Thoracic aorta (tissue), 2 donors: ENCODE measurements at places on chromosomes 12 and 14. TPM values are rescaled to one million over a fixed set of nuclear protein-coding genes. Genes with fewer than 3 reads are reported as not detected.

The SRSF9 gene
- total RNA-seq = 83.5 TPM

The CD163L1 gene
- 2.5 TPM for total RNA-seq

The RIC8B gene
- 27.5 TPM for total RNA-seq

The SIRT4 gene
- total RNA-seq = 0.56 TPM

The NTS gene
- not detected for total RNA-seq

The LTB4R gene
- total RNA-seq = 8.9 TPM

The MYL2 gene
- total RNA-seq = 1.9 TPM

The SLC16A7 gene
- total RNA-seq = 175 TPM

The TAS2R31 gene
- 9.5 TPM for total RNA-seq

The PRMT5 gene
- 27.8 TPM for total RNA-seq

The KRT4 gene
- not detected for total RNA-seq

DNA sequence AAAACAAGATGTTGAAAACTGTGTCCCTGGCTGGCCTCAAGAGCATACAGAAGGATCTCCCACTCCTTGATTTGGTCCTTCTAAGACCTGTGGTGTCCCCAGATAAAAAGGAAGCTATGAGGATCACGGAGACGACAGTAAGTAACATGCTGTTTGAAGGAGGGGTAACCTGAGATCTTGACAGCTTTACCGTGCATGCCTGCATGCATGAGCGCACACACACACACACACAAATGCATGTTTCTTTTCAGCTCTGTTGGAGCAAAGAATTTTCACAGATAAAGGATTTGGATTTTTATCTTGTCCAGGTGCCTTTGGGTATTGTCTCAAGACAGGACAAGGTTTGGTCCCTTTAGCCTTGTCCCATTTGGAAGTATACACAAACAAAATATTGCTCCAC lies 411.6 kb upstream of the CCDC196 start:
- no peak for DNase-seq

- DNase-seq = no peak
Measured at GRCh38 chr12:43964961-43965360, 129.1 kb downstream of the TMEM117 start.

DNA sequence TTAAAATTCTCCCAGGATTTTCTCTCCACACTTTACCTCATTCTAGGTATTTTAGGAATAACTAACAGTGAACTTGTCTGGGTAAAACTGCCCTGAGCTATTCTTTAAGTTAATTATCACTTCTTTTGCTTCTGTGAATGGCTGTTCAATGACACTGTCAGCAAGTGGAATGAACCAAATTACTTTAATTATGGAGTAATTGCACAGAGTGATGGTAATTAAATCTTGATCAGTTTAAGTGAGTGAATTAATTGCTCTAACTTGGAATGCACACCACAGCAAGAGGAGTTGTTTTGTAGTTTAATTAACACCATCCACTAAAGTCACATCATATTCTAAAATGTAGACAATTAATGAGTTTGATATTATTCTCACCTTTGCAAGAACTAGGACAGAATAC lies 36.2 kb upstream of the TMEM260 start:
- DNase-seq = no peak

GRCh38 chr12:42648061-42648460 lies 58.5 kb upstream of the PRICKLE1 start:
- no peak for DNase-seq

- no peak for DNase-seq
Measured at GRCh38 chr12:116863275-116863767, 17.9 kb downstream of the HRK start.

GRCh38 chr14:72563676-72564075 lies 330.2 kb downstream of the DPF3 start:
- DNase-seq = no peak

DNA sequence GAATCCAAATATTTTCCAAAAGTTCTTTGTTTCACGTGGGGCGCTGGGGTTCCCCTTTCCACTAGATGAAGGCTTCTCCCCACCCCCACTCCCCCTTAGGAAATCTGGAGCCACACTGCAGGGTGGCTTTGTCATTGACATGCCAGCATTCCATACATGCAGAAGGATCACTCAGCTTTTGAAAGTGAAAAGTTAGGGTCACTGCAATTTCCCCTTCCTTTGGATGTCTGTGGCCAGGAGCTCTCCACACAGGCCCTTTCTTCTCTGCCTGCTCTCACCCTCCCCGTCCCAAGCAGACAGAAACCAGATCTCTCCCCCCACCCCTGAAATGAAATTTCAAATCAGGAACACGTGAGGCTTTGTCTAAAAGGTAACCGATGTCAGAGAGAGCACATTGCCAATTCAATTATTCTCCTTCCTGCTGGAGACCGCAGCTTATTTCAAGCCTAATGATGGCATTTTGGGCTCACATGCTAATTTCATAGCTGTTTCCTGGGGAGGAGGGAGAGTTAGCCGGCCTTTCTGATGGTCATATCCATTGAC lies 153.9 kb upstream of the RFLNA start:
- no peak for DNase-seq

DNA sequence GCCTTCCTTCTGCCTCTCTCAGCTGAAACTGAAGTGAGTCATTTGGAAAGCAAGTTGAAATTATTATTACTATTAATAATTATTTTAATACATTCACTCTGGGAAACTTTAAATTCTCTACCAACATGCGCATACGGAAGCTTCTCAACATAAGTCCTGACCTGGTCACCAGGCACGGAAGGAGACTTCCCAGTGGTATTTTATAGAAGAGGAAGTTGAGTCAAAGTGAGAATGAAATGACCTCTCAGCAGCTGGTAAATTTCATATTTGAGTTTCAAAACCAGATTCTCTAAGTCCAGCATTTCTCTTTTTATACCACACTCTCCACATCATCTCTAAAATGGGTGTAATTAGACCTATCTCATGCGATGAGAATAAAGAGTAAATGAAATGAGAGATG lies 747.4 kb downstream of the VRK1 start:
- no peak for DNase-seq

DNA sequence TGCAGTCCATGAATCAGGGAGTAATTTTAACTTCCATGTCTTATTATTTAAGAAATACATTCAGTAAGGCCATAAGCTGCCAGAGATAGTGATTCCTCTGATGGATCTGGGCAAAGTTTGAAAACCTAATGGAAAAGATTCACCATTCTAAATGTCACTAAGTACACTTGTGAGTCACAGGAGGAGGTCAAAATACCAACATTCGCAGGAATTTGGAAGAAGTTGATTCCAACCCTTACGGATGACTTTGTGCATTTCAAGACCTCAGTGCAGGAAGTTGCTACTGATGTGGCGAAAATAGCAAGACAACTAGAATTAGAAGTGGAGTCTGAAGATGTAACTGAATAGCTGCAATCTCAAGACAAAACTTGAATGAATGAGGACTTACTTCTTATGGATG lies 69.8 kb downstream of the OSBPL8 start:
- no peak for DNase-seq

- no peak for DNase-seq
Measured at GRCh38 chr12:32049956-32050355, 56.7 kb upstream of the BICD1 start.

- DNase-seq = no peak
Measured at GRCh38 chr14:69688299-69688649, 76.9 kb downstream of the SUSD6 start.

DNA sequence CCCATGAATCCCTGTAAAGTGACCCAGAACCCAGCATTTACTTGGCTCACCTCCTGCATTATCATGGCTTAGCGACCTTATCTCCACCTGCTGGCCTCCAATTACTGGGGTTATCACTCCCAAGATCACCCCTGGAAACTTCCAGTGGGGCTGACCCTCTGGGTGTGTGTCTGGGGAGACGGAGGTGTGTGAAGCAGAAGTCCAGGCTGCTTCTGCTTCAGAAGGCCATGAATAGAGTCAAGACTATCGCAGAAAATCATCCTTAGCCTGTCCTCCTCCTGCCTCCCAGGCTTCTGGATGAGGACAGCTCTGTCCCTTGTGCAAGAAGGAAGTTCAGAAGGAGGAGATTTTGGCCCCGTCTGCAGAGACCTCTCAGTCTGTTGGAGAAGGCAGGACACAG lies 408 bp upstream of the KRT72 start:
- DNase-seq = no peak
